Activated CD8-positive, alpha-beta memory T cell treated with anti-CD3 and anti-CD28 coated beads for 1 hour (primary cell): ENCODE measurements at places on chromosomes 13 and 19.

GRCh38 chr13:75416327-75417011, 65.5 kb downstream of the TBC1D4 start:
- no peak for DNase-seq

GRCh38 chr19:13823256-13823655, 28.0 kb downstream of the ZSWIM4 start:
- DNase-seq: no peak

DNA sequence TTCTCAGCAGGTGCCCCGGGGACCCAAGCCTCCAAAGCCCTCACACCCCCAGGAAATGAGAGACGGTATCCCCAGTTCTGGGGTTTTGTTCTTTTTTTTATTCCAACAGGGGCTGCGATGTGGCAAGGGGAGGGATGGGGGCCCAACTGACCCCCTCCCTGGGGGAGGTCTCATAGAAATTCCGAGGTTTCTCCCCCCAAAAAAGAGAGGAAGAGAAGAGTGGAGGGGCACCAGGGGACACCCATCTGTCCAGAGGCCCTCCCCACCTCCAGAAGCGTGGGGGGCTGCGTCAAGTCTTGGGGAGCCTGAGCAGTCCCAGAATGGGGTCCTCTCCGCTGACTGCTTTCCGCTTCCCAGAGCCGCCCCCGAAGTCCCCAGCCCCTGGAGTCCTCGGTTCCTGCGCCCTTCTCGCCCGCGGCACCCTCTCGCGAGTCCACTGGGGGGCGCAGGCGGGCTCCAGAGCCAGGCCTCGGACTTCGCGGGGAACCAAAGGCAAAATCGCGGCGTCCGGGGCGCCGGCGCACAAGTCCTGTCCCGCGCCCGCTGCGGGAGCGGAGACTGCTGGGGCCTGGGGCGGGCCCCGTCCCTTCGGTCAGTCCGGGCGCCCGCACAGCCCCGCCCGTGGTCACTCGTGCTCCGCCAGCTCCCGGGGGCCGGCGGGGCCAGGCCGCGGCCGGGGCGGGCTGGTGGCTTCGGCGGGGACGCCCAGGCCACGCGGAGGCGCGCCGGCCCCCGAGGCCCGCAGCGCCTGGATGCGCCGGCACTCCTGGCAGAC, 4.4 kb upstream of the ATP1A3 start:
- peak; percentile 20 for DNase-seq

DNA sequence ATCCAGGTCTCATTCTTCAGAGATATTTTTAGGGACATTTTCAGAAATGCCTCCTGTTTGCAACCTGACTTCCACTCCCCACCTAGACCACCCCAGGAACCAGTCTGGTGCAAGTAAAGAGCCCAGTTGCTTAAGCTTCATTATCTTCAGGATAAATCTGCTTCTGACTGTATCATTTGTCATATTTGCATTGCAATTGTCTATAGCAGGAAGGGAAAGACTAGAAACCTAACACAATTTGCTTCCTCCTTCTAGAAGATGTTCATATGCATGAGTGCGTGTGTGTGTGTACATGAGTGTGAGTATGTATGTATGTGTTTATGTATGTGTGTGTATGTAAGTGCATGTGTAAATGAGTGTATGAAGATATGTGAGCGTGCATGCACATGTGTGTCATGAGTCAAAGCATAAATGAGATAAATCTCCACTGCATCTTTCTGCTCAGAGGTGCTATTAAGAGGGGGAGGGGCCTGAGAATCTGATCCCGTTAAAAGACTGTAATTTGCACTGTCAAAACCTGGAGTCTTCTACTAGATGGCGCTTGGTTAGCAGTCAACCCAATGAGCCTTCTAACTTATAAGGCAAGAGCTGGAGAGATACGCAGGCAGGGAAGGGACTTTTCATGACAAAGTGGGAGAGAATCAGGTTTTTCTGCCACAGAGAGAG, 178.8 kb upstream of the KL start:
- no peak for DNase-seq

DNA sequence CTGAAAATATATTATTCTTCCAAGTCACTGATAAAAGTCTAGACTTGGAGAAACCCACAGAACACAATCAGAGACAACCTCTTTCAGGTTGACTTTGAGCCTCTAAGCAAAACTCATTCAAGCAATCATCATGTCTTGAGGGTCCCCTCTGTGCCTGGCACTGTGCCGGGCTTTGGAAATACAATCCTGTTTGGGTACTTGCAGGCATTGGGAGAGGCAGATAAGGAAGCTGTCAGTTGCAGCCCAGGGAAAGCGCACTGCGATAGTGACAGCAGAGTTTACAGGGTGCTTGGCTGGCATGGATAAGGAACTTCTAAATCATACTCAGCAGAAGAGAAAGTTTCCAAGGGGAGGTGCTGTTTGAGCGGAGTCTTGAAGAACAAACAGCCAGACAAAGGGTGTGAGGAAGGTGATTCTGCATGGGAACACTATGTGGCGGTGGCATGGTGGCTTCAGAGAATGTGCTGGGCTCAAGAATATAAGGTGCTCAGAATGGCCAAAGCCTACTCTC, 9.1 kb downstream of the SERP2 start:
- no peak for DNase-seq

GRCh38 chr13:27673911-27674310, 52.2 kb downstream of the POLR1D start:
- DNase-seq: no peak
